Activated CD8-positive, alpha-beta memory T cell treated with anti-CD3 and anti-CD28 coated beads, Interleukin-2, amount 10 ng/mL, durations not matched to agents 7 days and 5 days (primary cell): ENCODE measurements at places on chromosomes 12 and 14. TPM values are rescaled to one million over a fixed set of nuclear protein-coding genes. Genes with fewer than 3 reads are reported as not detected.

ARHGAP5 gene
- total RNA-seq = 25.8 TPM

FLRT2 gene
- not detected for total RNA-seq

CHURC1 gene
- total RNA-seq = 49.3 TPM

PIK3C2G gene
- not detected for total RNA-seq

KRT6C gene
- not detected for total RNA-seq

TTLL5 gene
- total RNA-seq = 43.4 TPM

PPP1R1A gene
- not detected for total RNA-seq

ADAMTS20 gene
- total RNA-seq = not detected

DNA sequence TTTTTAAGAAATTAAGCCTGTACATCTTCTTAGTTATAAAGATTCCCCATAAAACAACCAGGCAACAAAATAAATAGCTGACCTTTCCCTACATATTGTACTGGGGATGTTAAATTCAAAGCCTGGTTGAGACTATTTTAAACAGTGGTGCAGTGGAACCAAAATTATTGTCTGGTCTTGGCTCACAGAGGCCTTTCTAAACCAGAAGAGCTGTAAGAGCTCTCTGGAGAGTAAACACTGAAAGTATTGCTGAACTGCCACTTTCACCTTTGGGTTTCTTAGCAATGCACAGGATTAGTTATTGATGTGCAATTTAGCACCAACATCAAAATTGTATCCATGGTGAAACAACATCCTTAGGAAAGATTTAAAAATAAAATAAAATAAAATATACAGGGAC lies 20.6 kb downstream of the RACGAP1 start:
- DNase-seq = no peak

DNA sequence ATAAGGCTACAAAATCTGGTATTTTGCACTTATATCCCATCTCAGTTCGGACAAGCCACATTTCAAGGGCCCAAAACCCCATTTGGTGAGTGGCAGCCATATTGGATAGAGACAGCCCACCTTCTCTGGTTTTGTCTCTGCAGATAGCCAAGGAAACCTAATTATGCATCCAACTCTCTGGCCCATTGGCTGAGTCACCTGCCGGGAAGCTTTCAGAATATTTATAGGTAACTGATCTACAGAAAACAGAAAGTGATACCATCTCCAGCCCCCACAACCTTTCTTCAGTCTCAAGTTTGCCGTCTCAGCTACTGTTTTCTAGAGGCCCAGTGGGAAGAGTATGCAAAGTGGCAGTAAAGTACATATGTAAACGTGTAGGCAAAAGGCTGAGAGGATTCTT lies 33.7 kb upstream of the PPP1CC start:
- DNase-seq = peak; percentile 67

- no peak for DNase-seq
Measured at GRCh38 chr14:56378475-56378877, 201.1 kb upstream of the TMEM260 start.

- no peak for DNase-seq
Measured at GRCh38 chr12:130491421-130492357, 154.0 kb downstream of the PIWIL1 start.

DNA sequence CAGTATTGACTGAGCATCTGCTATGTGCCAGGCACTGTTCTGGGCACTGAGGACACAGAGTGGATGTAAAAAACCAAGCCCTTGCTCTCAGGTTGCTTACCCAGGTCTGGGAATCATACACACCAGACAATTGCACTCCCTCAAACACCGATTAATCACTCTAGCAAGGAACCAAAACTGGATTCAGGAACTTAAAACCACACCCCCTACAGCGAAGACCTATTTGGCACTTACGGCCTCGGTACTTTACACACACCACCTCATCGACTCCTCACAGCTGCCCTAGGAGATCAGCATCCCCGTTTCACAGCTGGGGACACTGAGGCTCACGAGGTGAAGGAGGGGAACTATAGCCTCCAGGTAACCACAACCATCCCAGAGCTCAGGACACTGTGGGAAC lies 1.6 kb downstream of the GLTP start:
- DNase-seq = no peak

DNA sequence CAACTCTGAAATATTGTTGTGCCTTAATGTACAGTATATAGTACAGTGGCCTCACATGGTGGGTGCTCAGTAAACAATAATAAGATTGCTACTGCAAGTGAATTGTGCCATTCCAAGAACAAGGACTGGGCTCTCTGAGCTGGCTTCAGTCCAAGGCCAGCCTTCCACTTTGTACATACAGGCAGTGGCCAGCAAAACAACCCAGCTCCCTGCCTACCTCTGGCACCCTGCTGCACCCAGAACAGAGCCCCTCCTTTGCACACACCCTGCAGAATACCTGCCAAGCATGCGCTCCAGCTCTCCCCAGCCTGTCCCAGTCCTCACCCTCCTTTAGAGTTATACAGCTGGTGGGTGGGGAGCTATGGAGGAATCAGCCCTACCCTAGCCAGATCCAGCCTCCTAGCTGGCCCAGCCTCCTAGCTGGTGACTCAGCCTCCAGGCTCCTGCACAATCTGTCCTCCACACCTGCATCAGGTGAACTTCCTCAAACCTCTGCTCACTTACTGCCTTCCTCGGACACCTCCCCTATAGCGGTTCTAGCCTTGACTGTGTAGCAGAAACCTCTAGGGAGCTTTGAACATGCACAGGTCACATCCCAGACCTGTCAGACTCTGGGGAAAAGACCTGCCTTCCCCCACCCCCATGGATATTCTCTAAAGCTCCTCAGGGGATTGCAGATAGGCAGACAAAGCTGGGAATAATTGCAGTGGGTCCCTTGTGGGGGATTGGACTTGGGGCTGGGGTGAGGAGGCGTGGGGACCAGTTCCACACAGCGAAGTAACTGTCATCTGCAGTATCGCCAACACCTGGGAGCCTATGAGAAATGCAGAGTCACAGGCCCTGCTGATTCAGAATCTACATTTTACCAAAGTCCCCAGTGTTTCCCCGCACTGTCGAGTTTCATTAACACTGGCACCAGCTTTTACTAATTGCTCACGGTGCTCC lies 17.9 kb downstream of the ZDHHC22 start:
- DNase-seq = no peak

GRCh38 chr12:76820888-76821482 lies 57.1 kb downstream of the ZDHHC17 start:
- no peak for DNase-seq

- DNase-seq = peak; percentile 43
Measured at GRCh38 chr14:81565441-81566290, 32.0 kb upstream of the SEL1L start.

DNA sequence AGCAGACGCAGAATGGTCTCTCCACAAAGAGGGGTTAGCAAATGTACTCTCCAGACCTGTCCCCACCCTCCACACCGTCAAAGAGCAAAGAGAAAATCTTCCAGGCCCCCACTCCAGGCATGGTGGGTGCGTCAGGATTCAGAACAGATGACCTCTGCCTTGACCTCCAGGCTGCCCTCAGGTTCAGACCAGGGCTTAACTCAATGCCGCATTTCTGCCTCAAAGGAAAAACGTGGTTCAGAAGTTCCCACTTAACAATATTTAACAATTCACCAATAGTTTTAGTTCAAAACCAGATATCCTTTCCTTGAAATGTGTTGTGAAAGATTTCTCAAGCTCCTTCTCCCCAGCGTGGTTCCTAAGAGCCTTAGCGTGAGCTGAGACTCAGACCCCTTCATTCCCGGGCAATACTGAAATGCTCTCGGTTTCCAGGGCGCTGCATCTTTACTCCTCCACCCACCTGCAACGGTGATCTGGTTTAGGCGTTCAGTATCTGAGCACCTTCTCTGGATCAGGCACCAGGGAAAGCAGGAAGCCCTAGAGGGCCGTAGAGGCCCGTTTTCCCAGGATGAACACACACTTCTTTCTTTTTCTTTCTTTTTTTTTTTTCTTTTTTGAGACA lies 22.9 kb downstream of the HSP90AA1 start:
- no peak for DNase-seq

DNA sequence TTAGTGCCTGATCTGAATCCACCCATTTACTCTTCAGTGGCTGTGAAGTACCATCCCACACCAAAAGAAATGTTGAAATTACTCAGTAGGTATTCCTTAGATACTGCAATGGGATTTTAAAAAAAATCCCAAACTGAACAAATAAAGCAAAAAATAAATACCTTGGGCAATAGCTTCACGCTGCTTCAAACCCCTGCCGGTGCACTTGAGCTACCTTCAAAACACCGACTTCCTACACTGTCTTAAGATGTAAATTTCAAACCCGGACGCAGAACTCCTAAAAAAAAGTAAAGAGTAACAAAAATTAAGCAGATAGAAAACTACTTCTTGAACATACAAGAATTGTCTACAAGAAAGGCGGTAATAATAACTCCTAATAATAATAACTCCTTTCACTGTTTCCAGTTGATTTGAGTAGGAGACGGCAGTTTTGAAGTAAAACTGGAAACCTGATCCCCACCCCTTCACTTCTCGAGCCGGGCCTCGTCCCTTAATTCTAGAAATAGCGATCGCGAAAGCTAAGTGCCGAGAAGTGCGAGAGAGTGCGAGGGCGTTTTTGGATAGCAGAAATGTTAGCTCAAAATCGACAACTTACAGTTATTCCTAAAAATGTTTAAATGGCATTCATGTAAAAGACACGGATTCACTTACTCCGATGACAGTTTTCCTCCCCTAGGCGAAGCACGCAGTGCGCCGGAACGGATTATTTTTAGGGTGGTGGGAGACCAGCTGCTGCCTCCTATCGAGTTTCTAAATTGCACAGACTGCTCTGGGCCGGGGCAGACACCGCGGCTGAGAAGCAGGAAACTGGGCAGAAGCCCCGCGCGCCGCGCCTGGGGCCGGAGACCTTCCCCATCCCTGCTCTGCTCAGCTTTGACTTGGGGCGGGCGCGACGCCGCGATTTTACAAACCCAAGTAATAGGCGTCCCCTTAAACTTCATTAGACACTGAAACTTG lies at the start of gene ABCC9:
Gene ABCC9, minus strand, starts transcription at position 878 of the 957 bp plus-strand sequence. CDS start 4,752 bp downstream, outside the sequence.
- DNase-seq = no peak

GRCh38 chr14:75232597-75232996 lies 46.0 kb upstream of the FOS start:
- DNase-seq = peak; percentile 50

GRCh38 chr12:5945071-5946008 lies at the start of gene ANO2:
Gene ANO2 (minus strand): TSS chr12:5945259. CDS start chr12:5945217, 42 bp downstream.
- DNase-seq = no peak

- no peak for DNase-seq
Measured at GRCh38 chr14:32430326-32430725, 101.2 kb downstream of the AKAP6 start.

DNA sequence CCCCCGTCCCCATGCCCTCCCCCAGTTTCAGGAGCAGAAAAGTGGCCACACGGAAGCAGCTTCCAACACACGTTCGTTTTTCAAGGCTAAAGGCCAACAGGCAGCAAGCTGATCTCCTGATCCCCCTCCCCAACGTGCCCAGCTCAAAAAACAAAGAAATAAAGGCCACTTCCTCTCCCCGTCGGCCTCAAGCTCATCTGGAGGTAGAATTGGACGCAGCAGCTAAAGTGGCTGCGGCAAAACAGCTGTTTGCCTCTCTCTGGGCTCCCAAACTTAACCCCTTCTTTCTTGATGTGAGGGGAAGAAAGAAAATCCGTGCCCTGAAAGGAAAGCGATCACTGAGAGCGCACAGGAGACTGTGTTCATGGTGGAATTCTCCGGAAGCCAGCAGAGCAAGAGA lies 66.3 kb downstream of the SCARB1 start:
- no peak for DNase-seq

GRCh38 chr12:123595729-123596128 lies 6.2 kb upstream of the DDX55 start:
- no peak for DNase-seq

- DNase-seq = no peak
Measured at GRCh38 chr12:6742834-6743233, 10.1 kb downstream of the MLF2 start.

DNA sequence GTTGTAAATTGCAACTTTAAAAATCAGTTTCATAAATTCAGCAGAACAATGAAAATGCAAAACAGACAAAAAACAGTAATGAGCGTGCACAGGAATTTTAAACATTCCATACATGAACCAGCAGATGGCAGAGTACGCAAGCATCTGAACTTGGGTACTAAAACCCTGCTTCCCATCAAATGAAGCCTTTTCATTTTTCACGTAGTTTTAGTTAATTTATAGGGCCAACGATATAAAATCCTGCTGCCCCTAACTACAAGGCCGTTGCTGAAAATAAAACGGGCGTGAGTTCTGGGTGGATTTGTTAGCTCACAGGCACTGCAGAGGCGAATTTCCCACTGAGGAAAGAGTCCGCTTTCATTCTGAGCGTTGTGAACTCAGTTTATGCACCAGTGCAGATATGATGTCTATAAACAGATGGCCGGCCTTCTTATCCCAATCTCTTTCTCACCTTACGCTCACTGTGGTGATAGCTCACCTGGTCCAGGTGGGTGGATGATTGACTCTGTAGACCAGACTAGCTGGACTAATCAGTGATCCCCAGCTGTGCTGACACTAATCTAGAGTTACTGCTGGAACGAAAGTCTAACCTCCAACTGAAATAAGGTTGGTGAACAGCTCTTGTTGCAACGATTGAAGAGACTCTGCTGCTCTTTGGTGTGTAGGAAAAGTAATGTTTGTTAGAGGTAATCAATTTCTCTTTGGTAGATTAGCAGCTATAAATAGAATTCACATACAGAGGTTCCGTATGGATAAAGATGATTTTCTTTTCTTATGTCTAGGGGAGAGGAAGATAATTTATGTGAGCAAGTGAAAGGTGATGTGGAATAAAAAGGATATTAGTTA lies 89.2 kb downstream of the PDZRN4 start:
- DNase-seq = no peak

DNA sequence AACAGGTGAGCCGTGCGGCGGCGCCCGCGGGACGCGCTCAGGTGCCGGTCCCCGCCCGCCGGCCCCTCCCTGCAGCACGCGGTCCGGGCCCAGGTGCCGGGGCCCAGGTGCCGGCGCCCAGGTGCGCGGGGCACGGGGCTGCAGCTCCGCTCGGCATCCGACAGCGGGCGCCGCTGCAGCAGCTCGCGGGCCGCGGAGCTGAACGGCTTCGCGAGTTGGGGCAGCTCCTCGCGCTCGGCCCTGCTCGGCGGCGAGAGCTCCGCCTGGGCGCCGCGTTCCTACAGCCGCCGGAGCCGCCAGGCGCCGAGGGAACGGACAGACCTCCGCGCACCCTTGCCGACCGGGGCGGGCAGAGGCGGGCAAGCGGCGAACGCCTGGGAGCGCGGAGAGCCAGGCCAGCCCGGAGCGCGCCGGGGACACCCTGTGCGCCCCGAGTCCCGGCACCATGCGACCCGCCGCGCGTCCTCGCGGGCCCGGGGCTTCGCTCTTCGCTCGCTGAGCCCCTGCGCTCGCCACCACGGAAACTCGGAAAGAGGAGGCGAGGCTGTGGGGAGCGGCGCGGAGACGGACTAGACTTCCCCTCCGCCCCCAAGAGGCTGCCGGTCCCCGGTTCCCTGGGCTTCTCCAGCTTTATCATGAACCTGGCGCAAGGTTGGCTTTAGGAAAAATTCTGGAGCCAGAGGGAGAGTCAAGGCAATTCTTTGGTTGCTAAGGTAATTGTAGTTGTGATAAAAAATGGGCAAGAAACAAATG lies at the start of gene RGS6:
Gene RGS6, plus strand, starts transcription at position 201 of the 753 bp plus-strand sequence.
- no peak for DNase-seq
